ENCODE measurements at places on chromosomes 11 and 22.

- no peak for DNase-seq
Measured at GRCh38 chr22:43905681-43906080, 13.9 kb upstream of the PNPLA5 start.

DNA sequence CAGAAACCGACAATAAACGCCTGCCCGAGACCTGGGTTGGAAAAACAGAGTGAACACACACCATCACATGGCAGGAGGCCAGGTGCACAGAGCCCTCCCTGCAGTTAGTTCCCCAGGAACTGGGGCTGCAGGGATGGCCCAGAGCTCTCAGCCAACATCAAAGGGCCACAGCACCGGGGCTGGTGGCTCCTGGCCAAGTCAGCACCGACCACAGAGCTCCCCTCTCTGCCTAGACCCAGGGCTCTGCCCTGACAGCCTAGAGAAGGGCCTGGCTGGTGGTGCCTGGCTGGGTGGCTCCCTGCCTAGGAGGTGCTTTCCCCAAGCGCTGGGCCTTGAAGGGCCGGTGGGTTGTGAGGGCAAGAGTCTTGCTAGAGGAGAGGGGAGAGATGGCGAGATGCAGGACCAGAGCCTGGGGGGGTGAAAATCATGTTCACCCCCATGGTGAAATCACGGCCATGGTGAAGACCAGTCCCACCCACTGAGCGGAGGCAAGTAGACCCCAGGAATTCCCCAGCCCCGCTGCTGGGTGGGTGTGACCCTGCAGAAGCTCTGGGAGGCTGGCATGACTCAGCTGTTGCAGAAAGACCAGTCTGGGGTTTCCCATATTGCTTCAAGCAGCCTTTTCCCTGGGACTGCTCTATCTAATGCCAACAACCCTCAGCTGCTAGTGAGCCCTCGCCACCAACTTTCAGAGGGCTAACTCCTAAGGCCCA is 7.2 kb upstream of the BID start:
- DNase-seq: peak; percentile 34

DNA sequence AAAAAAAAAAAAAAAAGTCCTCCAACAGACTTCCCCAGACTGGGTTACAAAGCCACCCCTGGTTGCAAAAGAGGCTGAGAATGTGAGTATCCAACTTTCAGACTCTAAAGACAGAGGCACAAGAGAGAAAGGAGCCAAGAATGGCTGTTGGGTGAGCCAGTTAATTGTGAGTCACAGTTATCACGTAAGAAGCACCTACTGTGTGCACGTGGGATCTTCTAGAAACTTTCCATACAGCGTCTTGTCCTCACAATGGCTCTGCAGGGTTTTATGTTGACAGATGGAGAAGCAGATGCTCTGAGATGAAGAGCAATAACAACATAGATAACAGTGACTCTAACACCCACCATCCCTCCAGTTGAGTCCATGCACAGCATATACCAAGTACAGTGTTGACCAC is 41.0 kb downstream of the CD82 start:
- no peak for DNase-seq

GRCh38 chr11:17171343-17171742 is 36.4 kb downstream of the PIK3C2A start:
- DNase-seq: no peak

DNA sequence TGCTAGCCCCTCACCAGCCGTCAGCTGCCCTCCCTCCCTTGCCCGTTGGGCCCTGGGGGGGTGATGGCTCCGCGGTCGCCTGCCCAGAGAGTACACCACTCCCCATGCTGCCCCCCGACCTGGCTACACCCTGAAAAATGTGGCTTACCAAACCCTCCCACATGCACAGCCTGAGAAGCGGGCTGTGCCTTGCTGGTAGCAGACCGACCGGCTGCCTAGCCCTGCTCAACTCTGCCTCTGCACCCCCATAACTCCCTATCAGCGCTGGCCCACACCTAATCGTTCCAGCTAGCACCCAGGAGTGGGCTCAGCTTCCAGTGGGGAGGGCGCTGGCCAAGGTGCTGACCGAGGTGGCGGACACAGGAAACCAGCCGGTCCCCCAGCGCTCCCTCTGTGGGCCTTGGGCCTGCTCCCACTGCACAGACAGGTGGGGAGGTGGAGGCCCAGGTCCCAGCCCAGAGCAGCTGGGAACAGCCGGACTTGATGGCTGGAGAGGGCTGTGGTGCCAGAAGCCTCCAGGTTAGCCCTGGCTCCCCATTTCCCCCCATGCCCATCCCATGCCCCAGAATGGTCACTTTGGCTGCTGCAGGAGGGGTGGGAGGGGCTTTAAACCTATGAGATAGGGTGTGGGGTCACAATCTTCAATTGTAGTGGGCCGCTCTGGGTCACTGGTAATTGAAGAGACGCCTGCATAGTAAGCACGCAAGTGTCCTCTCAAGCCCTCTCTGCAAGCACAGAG is 32.1 kb upstream of the PRODH start:
- no peak for DNase-seq

DNA sequence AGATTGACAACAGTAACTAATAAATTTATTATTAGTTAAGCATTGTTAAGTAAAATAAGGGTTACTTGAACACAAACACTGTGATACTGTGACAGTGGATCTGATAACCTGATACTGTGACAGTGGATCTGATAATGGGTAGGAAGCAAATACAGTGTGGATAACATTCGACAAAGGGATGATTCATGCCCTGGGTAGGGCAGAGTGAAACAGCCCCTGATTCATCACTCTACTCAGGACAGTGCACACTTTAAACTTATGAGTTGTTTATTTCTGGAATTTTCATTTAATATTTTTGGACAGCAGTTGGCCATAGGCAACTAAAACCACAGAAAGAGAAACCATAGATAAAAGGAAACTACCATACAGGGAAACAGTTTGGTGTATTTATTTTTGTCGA is 60.8 kb upstream of the CTSC start:
- DNase-seq: no peak

DNA sequence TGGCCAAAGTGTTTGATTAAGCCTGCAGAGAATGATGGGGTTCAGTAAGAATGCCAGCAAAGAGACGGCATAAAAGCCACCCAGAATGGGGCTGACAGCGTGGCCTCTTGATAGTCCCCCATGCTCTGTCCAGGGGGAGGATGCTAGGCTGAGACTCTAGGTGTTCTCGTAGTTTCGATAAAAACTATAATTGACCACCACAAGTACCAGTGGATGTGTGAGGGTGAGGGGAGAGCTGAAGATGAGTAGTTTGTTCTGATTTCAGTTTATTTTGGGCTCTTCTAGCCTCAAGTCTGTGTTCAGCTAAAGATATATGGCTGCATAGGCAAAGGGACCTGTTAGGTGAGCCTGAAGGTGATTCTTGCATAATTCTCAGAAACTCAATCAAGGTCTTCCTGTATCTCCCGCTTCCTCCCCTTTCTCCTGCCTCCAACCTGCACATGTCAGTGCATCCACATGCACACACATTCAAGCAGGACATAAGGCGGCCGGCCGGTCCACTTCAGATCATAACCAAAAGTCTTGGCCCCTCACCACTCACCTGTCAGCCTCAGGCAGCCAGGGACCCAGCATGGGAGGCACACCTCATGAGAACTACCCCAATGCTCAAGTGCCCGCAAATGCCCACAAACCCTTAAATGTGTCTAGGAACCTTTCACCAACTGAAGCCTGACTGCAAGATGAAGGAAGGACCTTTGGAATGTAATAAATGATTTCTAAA is 31.2 kb downstream of the FLI1 start:
- no peak for DNase-seq

GRCh38 chr11:18495703-18496102 is 31.0 kb downstream of the TSG101 start:
- DNase-seq: no peak

DNA sequence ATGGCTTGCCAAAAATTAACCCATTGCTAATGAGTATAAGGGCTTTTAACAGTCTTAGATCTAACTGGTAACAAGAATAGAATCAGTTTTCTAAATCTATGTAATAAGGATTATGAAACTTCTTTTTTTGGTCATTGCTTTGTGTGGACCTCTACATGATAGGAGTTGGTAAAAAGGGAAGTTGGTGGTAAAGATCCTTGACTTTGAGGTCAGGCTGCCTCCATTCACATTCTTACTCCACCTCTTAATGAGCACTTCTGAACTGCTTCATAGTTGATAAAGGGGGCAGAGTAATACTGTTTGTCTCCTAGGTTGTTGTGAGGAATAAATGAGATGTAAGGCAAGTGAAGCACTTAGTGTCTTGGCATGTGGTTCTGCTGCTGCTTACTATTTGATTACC is 10.6 kb downstream of the EIF3M start:
- DNase-seq: no peak

GRCh38 chr11:13000116-13000515 is 9.0 kb upstream of the RASSF10 start:
- DNase-seq: no peak

DNA sequence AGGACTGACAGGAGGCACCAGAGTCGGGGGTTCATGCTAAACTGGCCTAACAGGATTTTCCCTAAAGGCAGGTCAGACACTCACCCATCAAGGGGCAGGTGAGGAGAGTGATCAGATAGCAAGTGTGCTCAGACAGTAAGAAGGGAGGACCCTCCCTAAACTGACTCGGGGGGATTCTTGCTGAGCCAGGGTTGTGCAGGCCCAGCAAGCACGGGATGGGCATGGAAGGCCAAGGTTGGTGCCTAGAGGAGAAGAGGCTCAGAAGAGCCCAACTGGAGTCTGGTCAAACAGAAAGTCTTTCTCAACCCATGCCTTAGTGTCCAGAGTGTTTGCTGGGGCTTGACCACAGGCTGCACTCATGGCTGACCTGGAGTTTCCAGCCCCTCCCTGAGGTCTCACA is 6.2 kb upstream of the APOL1 start:
- no peak for DNase-seq

All from activated naive CD8-positive, alpha-beta T cell treated with anti-CD3 and anti-CD28 coated beads, Interleukin-2, amount 50 U/mL, for 16 hours (primary cell).